ENCODE measurements at places on chromosomes 4 and X. TPM values are rescaled to one million over a fixed set of nuclear protein-coding genes. Genes with fewer than 3 reads are reported as not detected.

Gene FAM47A
- not detected for total RNA-seq

Gene OCRL
- total RNA-seq, result 14.2 TPM

Gene ANOS1
- total RNA-seq, result 14.6 TPM

Gene VCX3B
- total RNA-seq, result 3.8 TPM

Gene IL21
- total RNA-seq, result not detected
